ENCODE measurements at places on chromosomes 2 and 18.

- DNase-seq: no peak
Observed at GRCh38 chr2:38409156-38410102, 32.4 kb upstream of the ATL2 start.

DNA sequence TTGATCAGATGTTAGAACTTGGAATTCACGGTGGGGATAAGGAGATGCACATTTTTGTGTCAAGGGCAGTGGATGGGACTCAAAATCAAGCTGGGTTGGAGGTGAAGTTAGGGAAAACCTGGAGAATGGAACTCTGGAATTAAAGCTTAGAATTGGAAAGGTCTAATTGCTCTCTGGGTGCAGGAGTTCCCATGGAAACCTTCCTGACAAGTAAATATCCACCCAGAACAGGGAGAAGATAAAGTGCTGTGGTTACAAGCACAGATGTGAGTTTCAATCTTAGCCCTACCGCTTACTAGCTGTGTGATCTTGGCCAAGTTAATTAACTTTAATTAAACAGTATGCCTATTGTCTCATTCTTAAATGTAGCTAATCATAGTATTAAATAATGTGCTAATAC lies 71.3 kb upstream of the TCF7L1 start:
- DNase-seq: no peak

GRCh38 chr2:11270891-11271290 lies 73.5 kb downstream of the ROCK2 start:
- DNase-seq: no peak

- DNase-seq: no peak
Observed at GRCh38 chr18:79933765-79934164, 17.7 kb downstream of the SLC66A2 start.

GRCh38 chr2:217886720-217887309 lies 116.0 kb downstream of the TNS1 start:
- DNase-seq: peak; percentile 55

GRCh38 chr2:160434254-160434948 lies 59.2 kb downstream of the RBMS1 start:
- DNase-seq: no peak

DNA sequence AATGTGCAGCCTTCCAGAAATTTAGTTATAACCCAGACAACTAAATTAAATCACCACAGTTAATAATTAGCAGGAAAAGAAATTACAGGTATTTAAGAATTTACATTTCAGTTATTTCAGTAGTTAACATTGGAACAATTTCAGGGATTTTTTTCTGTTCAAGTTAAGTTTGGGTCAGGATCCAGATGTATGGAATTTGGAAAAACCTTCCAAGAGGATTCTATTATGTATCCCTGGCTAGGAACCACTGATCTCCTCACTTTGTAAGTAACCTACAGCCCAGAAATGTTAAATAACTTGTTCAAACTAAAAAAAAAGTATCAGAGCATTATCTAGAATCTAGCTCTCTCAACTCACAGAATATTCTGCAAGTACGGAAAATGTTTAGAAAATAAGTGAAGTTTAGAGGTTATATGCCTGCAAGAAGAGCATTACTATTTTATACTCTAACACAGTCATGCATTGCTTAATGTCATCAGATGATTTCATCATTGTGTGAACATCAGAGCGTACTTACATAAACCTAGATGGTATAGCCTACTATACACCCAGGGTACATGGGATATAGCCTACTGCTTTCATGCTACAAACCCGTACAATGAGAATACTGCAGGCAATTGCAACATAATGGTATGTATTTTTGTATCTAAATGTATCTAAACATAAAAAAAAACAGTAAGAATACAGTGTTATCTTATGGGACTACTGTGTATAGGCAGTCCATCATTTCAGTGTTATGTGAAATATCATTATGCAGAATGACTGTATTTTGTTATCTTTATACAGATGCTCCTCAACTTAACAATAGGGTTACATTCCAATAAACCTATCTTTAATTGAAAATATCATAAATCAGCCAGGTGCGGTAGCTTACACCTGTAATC lies 6.1 kb downstream of the NCKAP1 start:
- DNase-seq: no peak

DNA sequence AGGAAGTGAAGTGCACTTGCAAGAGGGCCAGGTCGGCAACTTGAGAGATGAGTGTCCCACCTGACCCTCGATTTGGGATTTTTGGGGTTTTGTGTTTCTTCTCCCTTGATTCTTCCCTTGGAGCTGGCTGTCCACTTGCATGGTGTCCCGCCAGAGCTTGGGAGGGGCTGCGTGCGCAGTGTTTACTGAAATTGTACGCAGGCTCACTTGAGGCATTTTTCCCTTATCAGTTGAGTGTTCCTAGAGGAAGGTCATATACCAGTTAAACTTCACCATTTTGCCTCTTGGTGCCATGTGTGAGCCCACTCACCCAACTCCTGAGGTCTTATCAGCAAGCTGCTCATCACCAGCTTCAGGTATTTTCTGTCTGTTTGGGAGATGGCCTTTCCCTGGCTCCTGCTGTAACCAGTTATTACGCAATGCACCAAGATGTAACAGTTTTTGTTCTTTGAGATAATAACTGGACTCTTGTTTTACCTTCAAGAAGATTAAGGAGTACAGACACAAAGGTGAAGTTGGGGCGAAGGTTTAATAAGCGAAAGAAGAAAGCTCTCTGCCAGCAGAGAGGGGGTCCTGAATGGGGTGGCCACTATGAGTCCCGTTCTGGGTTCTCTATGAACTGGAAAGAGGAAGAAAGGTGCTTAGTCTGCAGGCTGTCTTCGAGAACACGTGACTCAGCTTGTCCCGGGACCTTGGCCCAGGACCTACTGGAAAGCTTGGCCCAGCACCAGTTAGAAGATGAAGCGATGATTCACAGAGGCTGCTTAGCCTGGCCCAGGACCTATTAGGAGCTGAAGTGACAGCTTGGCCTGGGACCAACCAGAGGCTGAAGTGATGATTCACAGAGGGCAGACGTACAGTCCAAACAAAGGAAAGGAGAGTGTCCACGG lies 21.5 kb upstream of the TXNL4A start:
- no peak for DNase-seq

- no peak for DNase-seq
Observed at GRCh38 chr2:73640511-73640911, 1.7 kb downstream of the NAT8 start.

GRCh38 chr2:43226558-43226954 lies at the start of gene ZFP36L2:
ZFP36L2 (minus strand) TSS chr2:43226606; CDS start chr2:43226315, 291 bp downstream.
- peak; percentile 93 for DNase-seq

- DNase-seq: no peak
Observed at GRCh38 chr2:231384970-231385369, 10.5 kb upstream of the B3GNT7 start.

DNA sequence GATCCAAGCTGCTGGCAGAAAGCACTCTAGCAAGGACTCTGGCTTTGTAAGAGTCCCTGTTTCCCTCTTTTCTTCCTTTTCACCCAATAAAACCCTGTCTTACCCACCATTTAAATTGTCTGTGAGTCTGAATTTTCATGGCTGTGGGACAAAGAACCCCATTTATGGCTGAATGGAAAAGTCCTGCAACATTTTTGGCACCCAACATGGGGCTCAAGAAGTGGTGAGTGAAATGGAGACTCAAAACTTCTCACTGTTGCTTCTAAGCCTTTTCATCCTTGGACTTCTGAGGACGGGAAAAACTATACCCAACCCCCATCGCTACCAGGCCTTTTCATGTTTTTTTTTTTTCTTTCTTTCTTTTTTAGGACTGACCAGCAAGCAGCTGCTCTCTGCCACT lies 329.5 kb upstream of the CWC22 start:
- no peak for DNase-seq

GRCh38 chr2:225069966-225070365 lies 27.7 kb upstream of the DOCK10 start:
- no peak for DNase-seq

DNA sequence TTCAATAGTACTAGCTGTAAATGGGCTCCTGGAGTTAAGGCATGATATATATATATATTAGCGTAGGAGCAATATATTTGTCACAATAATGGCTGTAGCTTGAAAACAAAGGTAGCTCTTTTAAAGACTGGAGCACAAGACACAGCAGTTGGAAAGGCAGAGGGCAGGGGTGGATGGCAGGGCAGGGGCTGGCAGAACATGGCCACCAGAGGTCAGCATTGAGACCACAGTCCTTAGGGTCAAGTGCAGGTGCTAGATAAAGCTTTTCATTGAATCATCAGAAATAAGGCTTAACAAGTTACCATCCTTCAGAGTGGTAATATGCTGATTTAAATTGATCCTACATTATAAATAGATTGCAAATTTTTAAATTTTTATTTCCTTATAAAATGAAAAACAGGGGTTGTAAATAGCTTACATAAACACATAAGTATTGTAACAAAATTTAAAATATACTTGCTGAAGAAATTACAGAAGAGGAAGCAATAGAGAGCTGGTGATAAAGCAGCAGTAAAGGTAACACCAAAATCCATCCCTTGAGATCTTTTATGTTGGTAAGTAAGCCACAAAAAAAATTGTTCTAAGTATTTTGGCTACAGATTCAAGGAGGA lies 161.2 kb upstream of the PIEZO2 start:
- DNase-seq: no peak

DNA sequence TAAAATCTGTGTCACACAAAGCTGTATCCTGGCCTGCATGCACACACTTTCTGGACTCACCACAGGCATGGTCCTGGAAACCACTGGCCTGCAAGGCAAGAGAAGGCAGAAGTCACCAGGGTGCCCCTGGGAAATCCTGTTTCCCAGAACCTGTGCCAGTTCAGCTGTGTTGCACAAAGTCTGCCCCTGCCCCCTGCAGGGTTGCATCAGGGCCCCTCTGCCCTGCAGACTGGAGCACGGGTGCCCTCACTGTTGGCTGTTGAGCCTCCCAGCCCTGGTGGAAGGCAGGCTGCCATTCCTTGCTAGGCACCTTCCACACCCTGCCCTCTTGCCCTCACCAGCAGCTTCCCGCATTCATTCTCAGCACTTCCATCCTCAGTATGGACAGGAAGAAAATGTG lies 18.0 kb upstream of the TUBB6 start:
- no peak for DNase-seq

- no peak for DNase-seq
Observed at GRCh38 chr2:231277962-231278361, 79.5 kb downstream of the ARMC9 start.

- DNase-seq: no peak
Observed at GRCh38 chr2:180675170-180675569, 305.2 kb upstream of the UBE2E3 start.

DNA sequence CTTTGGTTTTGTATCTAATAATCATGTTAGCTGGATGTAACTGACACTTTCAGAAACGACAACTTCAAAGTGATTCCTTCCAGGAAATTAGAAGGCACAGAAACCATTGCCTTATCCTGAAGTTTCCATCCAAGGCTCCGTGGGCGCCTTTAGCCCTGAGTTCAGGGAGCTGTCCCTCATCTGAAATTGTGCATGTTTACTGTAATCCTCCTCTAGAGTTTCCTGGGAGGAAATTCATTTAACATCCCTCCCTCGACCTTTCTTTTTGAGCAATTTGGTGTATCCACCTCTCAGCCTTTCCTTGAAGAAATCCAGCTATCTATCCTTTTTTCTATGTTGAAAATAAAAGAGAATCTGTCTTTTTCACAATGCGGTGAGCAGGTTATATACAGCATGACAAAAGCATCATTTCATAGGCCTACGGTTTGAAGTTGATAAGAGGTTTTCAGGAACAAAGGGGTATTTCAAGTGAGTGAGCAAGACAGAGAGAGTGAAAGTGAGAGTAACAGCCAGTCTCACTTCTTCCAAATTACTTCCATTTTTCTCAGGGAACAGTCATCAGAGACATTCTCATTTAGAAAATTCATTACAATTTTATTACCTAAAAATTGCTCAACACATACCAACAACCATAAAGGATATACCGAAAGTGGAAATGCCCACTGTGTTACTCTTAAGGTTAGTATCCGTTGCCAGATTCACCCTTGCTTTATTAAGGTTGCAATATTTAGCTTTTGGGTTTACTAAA lies 167.3 kb downstream of the MREG start:
- no peak for DNase-seq

DNA sequence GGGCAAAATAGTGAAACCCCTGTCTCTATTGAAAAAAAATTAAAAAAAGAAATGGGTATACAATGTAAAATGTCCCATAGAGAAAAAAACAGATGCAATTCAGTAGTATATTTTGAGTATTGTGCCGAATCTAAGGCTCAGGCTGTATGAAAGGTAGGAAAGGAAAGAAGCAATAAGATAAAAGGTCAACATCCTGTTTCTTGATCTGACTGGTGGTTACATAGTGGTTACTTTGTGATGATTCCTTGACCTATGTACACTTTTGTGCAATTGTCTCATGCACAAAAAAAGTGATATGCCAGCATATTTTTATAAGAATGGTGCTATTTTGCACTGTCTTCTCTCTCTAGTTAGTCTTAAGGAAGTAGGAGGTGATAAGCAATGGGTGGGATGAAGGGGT lies 1333.7 kb upstream of the TMEFF2 start:
- no peak for DNase-seq

DNA sequence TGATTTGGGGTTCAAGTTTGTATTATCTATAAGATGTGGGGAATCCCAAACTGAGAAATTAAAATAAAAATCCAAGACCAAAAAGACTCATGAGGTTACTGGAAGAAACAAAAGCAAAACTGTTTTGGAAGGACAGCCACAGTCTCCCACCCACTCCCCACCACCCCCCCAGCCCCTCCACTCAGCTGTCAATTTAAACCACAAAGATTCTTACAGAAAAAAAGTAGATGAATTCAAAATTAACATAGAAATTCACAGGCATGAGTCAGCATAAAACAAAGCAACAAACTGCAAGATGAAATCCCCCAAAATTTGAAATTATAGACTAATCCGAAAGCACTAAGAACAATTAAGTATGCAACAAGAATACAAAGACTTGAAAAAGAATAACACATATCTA lies 12.1 kb downstream of the MAP4K3 start:
- no peak for DNase-seq

- DNase-seq: no peak
Observed at GRCh38 chr2:148614014-148614321, 30.6 kb upstream of the EPC2 start.

GRCh38 chr2:173049831-173050230 lies 25.8 kb upstream of the MAP3K20 start:
- DNase-seq: no peak

GRCh38 chr2:102657770-102658169 lies 38.4 kb downstream of the SLC9A2 start:
- DNase-seq: peak; percentile 10

GRCh38 chr2:36068086-36068485 lies 287.5 kb upstream of the CRIM1 start:
- no peak for DNase-seq

- DNase-seq: no peak
Observed at GRCh38 chr2:56741601-56742102, 557.9 kb downstream of the CCDC85A start.
